ENCODE measurements at places on chromosomes 7 and 10.

- DNase-seq = no peak
Observed at GRCh38 chr10:75475460-75476182, 44.2 kb downstream of the LRMDA start.

- DNase-seq = no peak
Observed at GRCh38 chr7:48090095-48090805, 1.2 kb downstream of the UPP1 start.

- DNase-seq = no peak
Observed at GRCh38 chr7:57220746-57221145, 88.5 kb upstream of the ZNF479 start.

GRCh38 chr7:94239661-94240234 is 154.9 kb upstream of the COL1A2 start:
- DNase-seq = no peak

DNA sequence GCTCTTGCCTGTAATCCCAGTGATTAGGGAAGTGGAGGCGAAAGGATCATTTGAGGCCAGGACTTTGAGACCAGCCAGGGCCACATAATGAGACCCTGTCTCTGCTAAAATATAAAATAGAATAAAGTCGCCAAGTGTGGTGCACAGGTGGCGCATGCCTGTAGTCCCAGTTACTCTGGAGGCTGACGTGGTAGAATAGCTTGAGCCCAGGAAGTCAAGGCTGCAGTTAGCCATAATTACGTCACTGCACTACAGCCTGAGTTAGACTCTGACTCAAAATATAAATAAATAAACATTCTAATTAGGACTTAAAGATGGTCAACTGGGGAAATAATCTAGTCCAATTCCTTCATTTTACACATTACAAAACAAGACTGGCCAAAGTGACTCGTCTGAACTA is 768 bp downstream of the CHCHD2 start:
- no peak for DNase-seq

GRCh38 chr10:47458466-47459154 is 25.3 kb downstream of the ANXA8 start:
- DNase-seq = no peak

GRCh38 chr10:78557433-78557925 is 511.3 kb upstream of the ZMIZ1 start:
- no peak for DNase-seq

DNA sequence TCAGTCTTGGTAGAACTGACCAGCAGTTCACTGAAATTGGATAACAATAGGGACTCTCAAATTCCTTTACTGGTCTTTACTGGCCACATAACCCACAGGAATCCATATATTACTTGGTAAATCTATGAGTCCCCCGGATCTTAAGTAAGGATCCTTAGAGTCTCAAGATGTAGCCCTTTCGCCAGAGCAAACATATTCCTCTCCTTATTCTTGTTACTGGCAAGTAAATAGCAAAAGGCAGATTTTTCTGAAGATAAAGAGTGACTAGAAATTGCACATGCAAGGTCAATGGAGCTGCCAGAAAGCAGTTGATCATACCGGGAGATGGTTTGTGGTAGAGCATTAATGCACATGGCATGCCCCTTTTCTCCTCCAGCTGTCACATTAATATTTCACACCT is 283.0 kb downstream of the HDAC9 start:
- DNase-seq = no peak

DNA sequence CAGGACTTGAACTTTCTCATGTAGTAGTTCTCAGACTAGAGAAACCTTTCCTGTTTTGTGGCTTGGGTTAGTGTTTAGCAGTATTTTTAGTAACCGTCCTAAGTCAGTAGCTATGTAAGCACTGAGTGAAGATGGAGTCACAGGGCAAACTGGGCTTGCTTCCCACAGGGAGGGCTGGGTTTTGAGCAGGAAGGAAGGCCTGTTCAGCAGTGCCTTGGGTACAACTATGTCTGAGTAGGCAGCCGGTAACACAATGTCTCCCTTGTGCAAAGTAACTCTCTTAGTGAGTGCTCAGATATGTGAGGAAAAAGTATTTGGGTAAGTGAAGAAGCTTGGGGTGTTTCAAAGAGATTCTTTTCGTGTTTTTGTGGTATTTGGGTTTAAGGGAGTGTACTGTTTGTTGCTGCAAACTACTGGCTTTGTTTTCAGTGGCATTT is 96.4 kb downstream of the CCSER2 start:
- DNase-seq = no peak

- no peak for DNase-seq
Observed at GRCh38 chr10:118584181-118584954, 11.1 kb downstream of the PRLHR start.

- no peak for DNase-seq
Observed at GRCh38 chr7:87106974-87107612, 45.2 kb upstream of the DMTF1 start.

GRCh38 chr7:152464312-152465118 is 28.7 kb upstream of the KMT2C start:
- peak; percentile 24 for DNase-seq

DNA sequence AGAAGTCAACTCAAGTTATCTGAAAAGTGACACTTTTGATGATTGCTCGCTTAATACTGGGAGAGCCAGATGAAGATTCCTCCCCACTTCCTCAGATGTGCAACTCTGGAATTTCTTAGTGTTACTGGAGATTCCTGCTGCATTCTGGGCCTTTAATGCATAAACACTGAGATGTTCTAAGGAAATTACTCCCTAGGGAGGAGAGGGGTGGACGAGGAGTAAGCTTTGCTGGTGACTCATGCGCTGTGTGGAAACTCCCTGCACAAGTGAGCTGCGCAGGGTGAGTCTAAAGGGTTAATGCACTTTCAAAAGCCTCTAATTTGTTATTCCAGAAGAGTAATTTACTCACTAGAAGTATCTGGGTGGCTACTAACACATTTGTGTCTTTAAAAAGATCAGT is 46.3 kb downstream of the EGFR start:
- DNase-seq = no peak

GRCh38 chr10:128908099-128908498 is 558.9 kb upstream of the MGMT start:
- DNase-seq = no peak

DNA sequence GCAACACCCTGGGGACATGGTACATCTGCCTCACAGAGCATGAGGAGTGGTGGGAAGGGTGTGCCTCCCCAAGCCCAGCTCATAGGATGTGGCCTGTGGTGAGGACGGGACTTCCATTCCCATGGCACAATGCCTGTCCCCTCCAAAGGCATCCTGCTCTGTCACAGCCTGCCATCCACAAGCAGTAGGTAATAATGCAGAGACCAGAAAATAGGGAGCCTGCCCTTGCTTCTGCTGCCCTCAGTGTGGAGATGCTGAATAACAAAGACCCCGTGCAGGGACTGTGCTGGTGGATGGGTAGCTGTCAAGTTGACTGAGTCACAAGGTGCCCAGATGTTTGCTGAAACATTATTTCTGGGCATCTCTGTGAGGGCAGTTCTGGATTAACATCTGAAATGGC is 199.9 kb upstream of the GRB10 start:
- DNase-seq = no peak

- no peak for DNase-seq
Observed at GRCh38 chr10:10629512-10629911, 388.2 kb upstream of the CELF2 start.

DNA sequence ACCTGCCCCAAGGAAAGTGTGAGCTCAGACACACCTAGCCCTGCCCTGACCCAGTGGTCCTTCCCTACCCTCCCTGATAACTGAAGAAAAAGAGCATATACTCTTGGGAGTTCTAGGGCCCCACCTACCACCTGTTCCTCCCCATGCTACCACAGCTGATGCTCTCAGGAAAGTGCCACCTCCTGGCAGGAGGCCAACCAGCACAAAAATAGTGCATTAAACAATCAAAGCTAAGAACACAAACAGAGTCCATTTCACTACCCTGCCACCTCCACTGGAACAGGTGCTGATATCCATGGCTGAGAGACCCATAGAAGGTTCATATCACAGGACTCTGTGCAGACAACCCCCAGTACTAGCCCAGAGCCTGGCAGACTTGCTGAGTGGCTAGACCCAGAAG is 288.6 kb upstream of the PHF14 start:
- no peak for DNase-seq

DNA sequence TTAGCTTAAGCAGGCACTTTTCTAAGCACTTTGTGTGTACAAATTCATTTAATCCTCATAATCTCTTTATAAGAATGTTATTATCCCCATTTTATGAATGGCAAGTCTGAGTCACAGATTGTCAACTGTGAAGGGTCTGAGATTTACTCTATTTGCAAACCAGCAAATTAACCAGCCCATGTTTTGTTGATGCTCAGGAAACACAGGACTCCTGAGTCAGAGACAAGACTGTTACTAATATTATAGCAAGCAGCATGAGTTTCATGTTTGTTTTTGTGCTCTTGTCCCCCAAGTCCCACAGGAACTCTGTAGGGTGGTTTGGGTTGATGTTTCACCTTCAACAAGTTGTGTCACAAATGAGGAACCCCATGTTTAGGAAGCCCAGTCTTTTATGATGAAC is 182.0 kb upstream of the PPP1R3A start:
- DNase-seq = no peak

All from NCI-H1048 (cell line).